Stimulated activated CD8-positive, alpha-beta memory T cell treated with anti-CD3 and anti-CD28 coated beads, Interleukin-4, amount 100 ng/mL, for 1 hour (primary cell): ENCODE measurements at places on chromosomes 12 and 14.

DNA sequence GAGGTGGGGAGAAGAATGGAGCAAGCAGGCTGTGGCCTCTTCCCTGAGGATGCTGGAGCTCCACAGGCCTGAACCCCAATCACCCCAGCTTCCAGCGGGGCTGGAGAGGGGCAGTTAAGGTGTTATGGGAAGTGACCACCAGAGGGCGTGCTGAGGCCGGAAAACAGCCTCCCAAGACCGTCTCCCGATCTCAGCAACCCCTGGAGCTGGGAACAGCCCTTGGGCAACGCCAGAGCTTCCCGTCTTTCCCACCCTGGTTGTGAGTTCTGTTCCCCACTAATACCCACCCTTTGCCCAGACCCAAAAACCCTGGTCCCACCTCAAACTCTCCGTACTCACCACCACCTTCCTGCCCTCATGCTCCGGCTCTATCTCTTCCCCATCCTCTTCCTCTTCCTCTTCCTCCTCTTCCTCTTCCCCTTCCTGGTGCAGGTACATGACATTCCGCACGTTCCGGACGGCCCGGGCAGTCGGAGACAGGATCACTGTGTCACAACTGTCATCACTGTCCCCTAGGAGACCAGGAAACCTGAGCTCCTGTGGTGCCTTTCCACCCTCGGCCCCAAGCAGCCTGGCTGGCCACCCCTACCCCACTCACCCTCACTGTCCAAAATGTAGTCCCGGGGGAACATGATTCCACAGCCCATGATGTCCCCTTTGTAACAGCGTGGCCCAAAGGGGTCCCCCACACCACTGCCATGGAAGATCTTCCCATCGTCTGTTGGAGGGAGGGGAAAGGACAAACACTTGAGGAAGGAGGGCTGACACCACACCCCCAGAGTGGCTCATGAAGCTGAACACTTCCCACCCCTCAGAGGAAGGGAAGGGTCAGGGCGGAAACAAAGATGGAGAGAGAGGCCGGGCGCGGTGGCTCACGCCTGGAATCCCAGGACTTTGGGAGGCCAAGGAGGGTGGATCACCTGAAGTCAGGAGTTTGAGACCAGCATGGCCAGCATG lies 12.9 kb downstream of the SPRYD3 start:
- DNase-seq, result peak; percentile 45

- DNase-seq, result no peak
Observed at GRCh38 chr12:3632754-3633153, 120.2 kb downstream of the CRACR2A start.

GRCh38 chr12:76123259-76124212 lies 39.1 kb upstream of the NAP1L1 start:
- no peak for DNase-seq

DNA sequence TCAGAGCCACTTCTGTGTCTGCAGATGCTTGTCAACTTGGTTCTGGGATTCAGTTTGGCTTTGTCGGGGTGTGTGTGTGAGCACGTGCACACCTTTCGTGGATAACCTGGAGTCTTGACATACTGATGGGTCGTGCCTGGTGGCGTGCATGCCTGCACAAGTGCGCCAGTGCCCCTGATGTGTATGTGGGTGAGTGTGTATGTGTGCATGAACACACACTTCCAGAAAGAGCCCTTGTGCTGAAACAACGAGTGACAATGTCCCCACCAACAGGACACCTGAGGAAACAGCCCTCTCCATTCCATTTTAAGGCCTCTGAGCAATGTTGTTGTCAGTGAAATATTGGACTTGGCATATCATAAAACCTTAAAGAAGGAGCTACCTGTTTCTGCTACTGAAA lies 53.9 kb downstream of the SMUG1 start:
- DNase-seq, result no peak

DNA sequence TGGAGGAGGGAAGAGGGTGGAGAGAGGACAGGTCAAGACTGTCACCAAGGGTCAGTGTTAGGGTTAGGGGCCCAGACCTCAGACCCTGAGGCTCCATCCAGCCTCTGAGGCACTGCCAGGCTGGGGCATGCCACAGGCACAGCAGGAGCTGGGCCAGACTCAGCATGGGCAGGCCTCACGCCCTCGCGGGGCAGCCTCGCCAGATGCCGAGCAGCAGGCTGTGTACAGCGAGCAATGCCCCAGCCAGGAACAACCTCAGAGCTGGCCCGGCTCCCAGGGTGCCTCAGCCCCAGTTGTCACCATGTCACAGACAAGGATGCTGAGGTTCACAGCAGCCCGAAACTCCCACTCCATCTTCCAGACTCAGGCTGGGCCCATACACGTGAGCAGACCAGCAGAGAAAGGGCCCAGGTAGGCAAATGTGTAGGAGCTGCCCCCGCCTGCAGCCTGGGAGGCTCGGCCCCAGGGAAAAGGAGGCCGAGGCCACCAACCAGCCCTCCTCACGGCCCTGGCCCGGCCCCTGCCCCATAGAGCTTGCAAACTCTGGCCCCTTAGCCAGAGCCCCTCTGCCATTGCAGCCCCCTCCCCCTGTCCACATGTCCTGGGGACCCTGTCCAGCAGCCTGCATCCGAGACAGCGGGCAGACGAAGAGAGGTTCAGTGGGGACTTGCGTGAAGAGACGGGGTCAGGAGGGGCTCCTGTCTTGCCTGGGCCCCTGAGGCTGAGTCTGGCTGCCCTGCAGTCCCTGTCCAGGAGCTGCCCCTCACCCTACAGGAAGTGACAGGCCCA lies 7.5 kb downstream of the C14orf180 start:
- no peak for DNase-seq

GRCh38 chr14:90569201-90569600 lies 172.4 kb downstream of the CALM1 start:
- no peak for DNase-seq
